ENCODE measurements at places on chromosomes 3 and 15.

GRCh38 chr15:96089405-96090058 lies 241.0 kb upstream of the NR2F2 start:
- no peak for DNase-seq

DNA sequence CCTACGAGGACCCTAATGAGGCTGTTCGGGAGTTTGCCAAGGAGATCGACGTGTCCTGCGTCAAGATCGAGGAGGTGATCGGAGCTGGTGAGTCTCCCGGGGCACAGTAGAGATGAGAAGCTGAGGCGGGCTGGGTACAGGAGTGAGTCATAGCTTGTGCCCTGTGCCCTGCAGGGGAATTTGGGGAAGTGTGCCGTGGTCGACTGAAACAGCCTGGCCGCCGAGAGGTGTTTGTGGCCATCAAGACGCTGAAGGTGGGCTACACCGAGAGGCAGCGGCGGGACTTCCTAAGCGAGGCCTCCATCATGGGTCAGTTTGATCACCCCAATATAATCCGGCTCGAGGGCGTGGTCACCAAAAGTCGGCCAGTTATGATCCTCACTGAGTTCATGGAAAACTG lies 17.9 kb downstream of the EPHB3 start:
- no peak for DNase-seq

DNA sequence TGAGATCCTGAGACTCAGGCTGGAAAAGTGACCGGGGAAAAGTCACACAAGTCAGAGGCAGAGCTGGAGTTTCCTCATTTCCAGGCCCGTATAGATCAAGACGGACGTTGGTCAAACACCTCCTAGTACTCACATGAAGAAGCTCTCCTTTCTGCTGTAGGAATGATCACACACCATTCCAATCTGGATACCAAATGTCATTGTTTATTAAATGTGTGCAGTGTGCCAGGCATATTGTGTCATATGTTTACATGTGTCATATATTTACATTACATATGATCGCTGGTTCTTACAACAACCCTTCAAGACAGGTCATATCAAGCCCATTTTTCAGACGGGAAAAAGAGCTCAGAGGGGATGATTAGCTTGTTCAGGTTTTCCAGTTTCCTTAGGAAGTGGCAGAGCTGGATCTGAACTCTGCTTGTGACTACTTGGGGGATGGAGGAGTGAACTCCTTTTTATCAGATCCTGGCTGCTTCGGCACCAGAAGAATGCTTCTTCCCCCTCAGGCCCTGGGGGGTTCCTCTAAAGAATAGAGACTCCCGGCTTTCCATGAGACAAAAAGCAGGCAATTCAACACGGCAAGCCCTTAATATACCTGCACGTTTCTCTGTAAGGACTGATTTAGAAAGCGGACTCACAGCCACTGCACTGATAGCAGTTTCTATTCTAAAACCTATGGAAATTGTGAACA lies 41.9 kb downstream of the FAM43A start:
- DNase-seq: no peak

DNA sequence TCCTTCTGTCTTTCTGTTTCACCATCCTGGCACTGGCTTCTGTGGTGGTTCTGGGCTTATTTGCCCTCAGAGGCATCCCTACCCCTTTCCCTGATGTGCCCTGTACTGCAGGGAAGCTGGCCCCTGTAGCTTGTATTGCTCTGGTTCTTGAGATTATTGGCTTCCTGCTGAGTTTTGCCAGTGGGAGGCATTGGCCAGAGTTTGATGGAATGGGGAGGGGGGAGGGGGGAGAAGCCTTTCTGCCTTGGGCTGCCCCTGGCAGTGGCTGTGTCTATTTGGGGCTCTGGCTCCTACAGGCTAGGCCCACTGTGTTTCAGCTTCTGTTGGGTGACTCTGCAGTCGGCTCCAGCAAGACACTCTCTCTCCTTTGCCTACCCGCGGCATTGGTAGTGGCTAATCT lies 41.6 kb upstream of the SEMA6D start:
- DNase-seq: peak; percentile 19

- peak; percentile 10 for DNase-seq
Measured at GRCh38 chr15:66936109-66936860, 129.1 kb upstream of the SMAD3 start.

DNA sequence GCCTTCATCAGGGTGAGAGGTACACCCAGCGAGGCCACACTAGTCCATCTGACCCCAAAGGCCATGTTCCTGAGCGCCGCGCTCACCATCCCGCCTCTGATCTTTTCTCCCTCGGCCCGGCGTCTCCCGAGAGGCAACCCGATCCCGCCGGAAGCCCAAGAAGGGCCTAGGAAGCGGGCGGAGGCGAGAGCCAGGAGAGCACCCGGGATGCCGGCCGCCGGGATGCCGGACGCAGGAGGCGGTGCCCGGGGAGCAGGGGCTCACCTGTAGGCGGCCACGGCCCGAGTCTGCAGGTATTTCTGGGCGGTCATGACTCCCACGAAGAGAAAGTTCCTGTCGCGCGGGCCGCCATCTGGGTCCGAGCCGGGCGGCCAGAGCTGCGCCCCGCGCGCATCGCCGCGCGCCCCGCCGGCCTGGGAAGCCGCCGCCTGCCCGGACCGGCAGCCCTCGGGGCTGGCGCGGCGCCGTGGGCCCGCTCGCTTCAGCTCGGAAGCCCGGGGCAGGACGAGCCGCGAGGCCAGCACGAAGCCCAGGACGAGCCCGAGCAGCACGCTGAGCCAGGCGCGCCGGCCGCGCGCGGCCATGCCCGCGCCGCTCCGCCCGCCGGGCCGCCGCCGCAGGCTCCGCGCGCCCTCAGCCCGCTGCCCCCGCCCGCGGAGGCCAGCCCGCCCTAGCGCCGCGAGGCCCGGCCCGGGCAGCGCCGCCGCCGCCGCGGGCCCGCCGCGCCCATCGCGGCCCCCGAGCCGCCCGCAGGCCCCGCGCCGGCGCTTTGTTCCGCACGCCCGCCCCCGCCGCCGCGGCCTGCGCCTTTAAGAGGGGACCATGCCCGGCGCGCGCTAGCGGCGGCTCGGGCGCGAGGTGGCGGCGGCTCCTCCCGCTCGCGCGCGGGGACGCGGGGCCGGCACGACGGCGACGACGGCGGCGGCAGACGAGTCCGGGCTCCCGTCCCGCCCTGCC lies 697 bp downstream of the CHSY1 start:
- DNase-seq: no peak

DNA sequence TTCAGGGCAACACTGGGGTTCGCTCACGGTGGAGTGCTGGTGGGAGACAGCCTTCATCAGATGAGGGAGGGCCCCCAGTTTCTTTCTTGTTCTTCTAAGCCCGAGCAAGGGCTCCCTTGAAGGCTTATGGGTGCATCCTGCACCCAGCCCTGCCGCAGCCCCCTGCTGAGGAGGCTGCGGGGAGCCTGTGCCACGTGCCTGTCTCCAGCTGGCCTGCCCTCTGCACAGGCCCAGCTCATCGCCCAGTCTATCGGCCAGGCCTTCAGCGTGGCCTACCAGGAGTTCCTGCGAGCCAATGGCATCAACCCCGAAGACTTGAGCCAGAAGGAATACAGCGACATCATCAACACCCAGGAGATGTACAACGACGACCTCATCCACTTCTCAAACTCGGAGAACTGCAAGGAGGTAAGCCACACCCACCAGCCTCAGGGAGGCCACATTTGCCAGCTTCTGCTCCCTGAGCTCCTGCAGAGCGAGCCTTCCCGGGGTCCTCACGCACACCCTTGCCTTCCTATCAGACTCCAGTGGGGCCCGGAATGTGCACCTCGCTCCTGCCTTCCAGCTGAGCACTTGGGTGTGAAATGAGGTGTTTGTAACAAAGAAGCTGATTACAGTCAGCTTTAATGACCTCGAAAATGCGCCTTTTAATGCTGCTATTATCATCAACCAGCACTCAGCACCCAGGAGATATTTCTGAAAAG lies 164.3 kb downstream of the NSMCE3 start:
- no peak for DNase-seq

GRCh38 chr3:72887705-72888545 lies at the start of gene GXYLT2:
Gene GXYLT2, plus strand, starts transcription at chr3:72888046. Its CDS starts 188 bp downstream, at chr3:72888234.
- peak; percentile 56 for DNase-seq

DNA sequence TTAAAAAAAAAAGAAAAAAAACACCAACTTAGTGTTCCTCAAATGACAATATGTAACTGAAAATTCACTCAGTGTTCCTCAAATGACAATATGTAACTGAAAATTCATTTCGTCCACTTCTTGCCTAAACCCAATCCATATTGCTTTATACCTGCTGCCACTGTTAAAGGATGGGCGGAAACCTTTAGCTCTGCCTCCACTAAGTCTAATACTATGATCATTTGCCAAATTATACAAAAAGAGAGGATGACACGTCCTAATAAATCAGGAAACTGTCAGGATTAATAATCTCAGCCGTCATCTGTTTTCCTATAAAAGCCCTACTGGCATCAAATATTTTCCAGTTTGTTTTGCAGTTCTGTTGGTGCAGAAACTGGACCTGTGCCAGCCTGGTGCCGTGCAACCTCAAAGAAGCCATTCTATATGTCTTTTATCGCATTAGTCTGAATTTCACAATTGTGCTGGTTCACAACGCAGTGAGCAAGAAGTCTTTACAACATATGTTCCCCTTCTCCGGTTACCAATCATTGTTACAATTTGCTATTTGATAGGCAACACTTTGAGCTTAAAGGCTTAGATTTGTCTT lies 160.4 kb upstream of the KCNH8 start:
- DNase-seq: peak; percentile 13

DNA sequence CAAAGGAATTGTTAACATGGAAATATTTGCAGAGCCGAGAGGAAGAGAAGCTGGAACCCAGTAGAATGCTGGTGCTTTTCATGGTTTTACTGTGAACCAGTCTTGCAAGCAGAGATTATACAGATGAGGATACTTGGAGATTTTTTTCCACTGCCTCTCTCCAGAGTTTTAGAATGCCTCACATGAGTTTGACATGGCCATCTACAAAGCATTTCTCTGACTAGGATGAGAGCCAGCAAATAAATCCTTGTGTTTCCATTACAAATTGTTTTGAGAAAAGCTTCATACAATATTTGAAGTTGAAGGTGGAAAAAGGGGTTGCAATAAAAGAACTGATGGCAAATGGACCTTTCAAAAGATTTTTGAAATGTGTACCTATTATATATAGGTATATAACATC lies 45.0 kb upstream of the GAP43 start:
- no peak for DNase-seq

DNA sequence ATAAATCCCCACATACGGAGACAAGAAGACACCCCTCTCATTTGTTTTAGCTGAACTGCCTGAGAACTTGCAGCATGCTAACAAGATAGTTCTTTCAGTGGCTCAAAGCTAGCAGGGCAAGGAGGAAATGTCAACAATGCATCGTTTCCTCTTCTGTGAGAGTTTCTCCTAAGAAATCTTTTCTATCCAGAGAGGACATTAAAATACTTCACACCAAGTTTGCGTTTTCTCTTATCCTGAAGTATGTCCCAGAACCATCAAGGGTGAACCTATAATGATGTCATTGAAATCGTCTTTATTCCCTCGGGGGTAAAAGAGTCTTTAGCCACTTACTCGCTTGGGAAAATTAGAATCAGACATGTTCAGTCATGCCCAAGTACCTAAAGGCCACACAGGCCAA lies 541.7 kb upstream of the MDFIC2 start:
- DNase-seq: no peak

DNA sequence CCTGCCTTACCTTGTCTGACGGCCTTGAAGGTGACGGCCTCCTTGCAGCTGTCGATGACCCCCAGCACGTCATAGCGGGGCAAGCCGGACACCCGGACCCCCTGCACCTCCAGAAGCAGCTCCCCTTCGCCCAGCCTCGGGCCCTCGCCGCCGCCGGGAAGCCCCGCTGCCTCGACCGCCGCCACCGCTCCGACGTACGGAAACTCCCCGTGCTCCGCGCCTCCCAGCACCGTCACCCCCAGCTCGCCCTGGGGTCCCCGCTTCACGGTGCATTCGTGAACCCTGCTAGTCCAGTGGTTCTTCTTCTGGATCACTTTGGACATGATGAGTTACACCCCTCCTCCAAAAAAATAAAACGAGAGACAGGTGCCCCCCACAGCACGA lies 740 bp downstream of the MAGI1 start:
- no peak for DNase-seq

All from NCI-H446 treated with DMSO at 0.1 percent for 48 hours (cell line).